ENCODE measurements at places on chromosomes 3 and 15. TPM values are rescaled to one million over a fixed set of nuclear protein-coding genes. Genes with fewer than 3 reads are reported as not detected.

Gene CIDEC
- not detected for total RNA-seq

Gene LINGO1
- 8.8 TPM for total RNA-seq

DNA sequence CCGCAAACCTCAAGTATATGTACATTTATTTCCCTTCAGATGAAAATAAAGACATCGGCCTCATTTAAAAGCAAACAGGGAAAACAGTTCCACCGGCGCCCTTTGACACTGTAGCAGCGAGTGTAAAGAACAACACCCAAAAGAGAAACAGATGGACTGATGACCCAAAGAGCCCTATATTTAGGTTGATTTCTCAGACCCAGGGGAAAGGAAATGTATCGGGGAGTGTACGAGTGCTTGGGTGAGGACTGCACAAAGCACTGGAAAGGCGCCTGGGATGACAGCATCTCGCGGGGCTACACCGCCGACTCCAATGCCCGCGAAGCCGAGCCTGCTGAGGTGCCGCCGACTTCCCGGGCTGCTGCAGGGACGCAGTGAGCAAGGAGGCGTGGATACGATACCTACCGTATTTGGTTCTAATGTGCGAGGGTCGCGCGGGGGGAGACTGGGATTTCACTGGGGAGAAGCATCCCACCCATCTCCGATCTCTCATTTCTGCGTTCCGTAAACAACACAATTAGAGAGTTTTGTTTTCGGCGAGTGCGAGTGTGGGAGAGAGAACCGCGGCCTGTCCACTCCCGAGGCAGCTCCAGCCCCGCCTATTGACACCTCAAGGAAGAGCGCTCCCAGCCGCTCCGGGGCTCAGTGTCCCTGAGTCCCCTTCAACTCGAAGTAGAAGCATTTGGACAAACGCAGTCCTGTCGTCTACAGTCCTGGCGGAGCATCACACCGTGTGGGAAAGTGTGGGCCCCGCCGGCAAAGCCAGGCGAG lies 2.0 kb downstream of the MECOM start:
- DNase-seq = peak; percentile 19

DNA sequence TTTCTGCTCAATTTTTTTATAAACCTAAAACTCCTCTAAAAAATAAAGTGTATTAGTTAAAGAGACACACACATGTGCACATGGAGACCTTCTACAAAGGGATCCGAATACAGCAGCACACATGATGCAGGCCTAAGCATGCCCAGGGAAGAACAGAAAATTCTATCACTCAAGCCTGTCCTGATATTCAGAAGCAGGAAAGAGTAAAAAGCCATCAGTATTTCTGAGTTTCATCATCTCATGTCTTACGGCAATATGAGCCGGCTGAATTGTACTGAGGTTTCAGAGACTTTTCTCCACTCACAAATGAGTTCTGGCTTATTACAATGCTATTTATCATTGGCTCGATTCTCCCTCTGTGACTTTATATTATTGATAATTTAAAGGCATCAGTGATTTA lies 97.5 kb downstream of the CADPS start:
- DNase-seq = no peak

DNA sequence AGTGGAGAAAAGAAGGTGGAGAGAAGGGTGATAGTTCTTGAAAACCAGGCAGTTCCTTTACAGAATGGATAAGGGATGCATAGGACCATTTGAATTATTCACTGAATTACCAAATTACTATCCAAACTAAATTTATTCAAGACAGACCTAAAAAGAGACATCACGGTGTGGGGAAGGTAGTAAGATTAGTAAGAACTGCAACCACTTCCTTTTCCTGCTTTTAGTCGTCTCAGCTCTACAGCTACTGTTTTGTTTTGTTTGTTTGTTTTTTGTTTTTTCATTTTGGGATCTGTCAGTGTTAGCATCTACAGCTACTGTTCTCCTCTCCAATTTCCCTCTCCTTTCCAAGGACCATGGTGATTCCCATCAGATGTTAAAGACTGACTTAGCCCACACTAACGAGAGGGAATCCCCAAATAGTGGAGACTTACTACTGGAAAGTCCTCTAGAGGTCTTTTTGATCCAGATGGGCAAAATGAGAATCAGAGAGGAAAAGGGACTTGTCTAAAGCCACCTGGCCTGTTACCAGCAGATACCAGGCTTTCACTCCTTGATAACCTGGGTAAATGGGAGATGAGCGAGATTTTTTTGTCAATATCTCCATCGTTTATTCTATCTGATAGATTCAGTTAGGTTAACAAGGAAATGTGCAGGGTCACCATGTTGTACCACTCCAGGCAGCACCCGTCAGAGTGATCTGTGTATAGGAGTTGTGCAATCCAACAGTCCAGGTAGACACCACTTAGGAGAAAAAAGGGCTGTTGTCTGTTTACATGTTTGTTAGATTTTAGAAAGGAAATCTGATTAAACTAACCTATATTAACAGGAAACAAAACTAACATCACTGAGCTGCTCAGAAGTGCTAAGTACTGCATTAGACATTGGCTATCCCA lies 6.0 kb downstream of the HCLS1 start:
- DNase-seq = no peak

Data from G401 (cell line).